Hepatocyte (in vitro differentiated cells): ENCODE measurements at places on chromosomes 5 and 9. TPM values are rescaled to one million over a fixed set of nuclear protein-coding genes. Genes with fewer than 3 reads are reported as not detected.

Gene IL7R
- total RNA-seq = 0.40 and 1.1 TPM in 2 replicates

Gene MOB3B
- total RNA-seq = 13.3 and 14.1 TPM in 2 replicates

Gene CDX1
- total RNA-seq = 54.6 and 58.2 TPM in 2 replicates

Gene UBAC1
- 33.6 and 36.4 TPM in 2 replicates for total RNA-seq

Gene WDR31
- 1.4 and 3.7 TPM in 2 replicates for total RNA-seq

Gene SOX30
- not detected in 2 replicates for total RNA-seq

Gene OTULINL
- total RNA-seq = 25.4 and 35.4 TPM in 2 replicates

DNA sequence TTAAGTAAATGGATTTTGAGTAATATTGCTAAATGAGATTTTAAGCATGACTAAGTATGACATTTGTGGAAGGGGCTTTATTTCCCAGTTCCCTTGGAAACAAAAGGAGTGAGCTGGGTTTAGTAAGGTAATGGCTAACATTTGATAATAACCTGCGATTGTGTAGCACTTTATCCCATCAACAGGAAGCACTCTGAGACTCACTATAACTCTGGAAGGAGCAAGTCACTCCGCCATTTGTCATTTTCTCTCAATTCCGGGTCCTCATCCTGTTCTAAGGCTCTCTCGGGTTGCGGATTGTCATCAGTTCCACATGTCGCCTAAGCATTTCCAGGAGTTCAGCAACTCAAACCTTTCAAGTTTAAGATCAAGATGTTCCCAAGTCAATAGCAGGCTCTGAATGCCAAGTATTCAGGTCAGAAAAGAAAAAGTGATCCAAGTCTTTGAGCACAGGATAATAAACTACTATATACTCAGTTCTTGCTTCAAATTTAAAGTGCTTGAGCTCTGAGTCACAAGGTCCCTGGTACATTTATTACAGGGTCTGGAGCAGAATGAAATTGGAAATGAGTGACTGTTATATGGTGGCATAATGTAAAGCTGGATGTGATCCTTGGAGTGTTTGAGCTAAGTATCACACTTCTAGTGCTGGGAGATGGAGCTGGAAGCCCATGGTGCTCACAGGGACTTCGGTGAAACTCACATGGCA is 39.3 kb downstream of the CAPSL start:
- no peak for DNase-seq

DNA sequence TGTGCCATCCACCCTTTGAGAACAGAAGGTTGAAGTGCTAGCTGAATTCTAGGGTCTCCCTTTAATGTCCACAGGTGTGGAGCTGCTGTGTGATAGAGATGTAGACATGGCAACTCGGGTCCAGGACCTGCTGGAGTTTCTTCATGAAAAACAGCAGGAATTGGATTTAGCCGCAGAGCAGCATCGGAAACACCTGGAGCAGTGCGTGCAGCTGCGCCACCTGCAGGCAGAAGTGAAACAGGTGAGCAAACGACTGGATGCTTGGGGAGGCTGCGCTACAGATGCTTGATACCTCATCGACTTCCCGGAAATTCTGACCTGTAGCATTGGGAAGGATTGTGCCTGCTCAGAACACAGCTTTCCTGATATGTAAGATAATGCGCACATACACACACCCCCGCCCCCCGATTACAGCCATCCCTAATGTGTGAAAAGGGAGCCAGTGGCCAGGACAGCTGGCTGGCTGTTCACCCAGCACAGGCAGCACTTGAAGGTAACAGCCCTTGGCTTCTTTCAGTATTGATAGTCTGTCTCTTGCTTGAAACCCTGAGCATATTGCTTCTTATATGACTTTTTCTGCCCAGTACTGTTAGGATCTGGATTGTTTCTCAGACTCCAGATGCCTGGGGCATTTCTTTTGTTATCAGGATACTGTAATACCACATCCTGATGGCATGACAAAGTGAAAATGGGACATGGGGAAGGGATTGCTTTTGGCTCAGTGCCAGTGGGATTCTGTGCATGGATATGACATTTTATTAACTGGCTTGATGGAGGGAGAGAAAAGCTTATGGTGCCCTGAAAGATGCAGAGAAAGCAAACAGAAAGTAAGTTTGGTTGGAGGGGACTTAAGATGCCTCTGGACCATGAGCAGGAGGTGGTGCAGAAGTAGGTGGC is 216.8 kb upstream of the OTULINL start:
- peak; percentile 62 for DNase-seq

GRCh38 chr9:114883709-114884108 is 46.7 kb downstream of the TNFSF8 start:
- DNase-seq = no peak

DNA sequence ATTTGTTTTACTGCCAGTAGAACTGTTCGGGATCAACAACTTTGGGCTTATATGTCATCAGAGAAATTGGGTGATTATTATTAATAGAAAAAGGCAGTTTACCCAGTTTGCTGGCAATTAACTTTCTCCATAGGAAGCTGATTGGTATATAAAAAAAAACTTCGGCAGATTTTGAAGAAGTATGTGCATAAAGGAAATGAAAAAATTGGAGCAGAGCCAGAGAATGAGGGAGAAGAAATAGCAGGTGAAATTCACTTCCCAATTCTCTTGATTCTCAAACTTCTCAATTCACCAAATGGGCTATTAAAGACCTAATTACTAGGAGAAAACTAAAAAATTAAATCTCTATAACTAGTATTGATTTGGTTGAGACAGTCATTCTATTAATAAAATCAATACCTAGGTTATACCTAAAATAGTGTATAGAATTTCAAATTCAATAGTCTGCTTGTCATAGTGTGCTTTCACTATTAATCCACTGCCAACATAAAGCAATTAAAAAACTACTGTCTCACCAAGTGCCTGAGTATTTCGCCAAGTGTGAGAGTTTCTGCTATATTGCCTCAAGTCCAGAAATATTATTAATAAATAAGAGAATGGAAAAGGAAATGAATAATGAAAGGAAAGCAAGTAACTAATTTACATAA is 47.5 kb downstream of the STX17 start:
- no peak for DNase-seq

DNA sequence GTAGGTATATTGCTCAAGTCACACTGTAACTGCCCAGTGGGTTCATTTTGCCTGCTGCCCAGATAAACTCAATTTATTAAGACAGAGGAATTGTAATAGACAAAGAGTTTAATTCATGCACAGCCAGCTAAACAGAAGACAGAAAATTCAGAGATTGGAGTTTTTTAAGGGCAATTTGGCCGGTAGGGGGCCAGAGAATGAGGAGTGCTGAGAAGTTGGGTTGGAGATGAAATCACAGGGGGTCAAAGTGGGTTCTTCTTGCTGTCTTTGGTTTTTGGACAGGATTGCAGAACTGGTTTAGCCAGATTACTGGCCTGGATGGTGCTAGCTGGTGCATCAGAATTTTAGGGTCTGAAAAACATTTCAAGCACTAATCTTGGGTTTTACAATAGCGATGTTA is 20.7 kb upstream of the IL33 start:
- no peak for DNase-seq

- DNase-seq = no peak
Measured at GRCh38 chr9:74887981-74888370, 255 bp upstream of the TRPM6 start.

- no peak for DNase-seq
Measured at GRCh38 chr9:128899566-128900322, 17.8 kb downstream of the LRRC8A start.

DNA sequence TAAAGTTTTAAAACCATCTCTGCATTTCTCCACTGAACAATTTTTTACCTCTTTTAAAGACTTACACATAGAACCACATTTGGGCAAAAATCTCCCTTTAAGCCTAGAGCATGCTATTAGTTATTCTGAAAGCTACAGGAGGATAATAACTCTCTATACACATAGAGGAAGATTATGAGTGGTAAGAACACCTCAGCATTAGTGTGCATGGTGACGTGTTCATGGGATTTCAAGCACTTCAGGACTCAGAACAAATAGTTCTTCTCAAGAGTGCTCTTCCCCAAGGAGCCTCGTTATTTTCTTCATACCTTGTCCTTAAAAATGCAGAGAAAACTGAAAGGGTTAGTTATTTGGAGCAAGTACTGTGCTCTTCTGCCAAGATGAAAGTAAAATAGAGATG is 256.9 kb upstream of the TUSC1 start:
- DNase-seq = no peak

DNA sequence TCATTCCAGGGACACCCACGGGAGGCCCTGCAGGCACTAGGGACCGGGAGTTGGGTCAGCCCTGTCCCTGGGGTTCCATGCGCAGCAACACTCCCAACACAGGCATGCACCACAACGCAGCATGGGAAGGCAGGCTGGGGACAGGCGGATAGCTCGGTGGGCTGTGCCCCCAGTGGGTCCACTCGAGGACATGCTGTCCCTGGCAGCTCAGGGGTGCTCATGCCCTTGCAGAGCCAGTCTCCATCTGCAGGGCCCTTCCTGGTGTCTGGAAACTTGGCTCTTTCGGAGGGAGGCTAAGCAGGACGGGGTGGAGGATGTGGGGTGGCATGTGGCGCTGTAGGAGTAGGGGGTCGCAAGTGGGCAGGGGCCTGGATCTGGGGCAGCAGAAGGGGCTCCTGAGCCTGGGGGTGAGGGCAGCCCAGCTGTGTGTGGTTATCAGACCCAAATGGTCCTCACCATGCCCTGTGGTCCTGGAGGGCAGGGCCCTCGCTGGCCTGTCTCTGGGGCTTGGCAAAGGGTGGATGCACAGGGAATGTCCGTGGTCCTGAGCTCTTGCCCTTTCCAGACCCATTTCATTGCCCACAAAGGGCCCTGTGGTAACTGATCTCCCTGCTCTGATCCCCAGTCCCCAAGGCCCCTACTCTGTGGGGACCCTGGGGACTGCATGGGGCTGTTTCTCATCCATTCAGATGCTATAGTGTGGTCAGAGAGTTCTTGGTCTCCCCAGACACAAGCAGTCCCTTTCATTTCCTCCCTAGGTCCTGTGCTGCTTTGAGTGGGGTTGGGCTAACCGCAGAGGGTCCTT is 90.3 kb upstream of the PHYKPL start:
- DNase-seq = no peak

GRCh38 chr5:67673618-67674017 is 477.0 kb upstream of the CD180 start:
- no peak for DNase-seq

GRCh38 chr9:115883467-115884329 is 269.9 kb upstream of the PAPPA start:
- DNase-seq = peak; percentile 67

- no peak for DNase-seq
Measured at GRCh38 chr9:135592331-135592590, 30.7 kb downstream of the PAEP start.

DNA sequence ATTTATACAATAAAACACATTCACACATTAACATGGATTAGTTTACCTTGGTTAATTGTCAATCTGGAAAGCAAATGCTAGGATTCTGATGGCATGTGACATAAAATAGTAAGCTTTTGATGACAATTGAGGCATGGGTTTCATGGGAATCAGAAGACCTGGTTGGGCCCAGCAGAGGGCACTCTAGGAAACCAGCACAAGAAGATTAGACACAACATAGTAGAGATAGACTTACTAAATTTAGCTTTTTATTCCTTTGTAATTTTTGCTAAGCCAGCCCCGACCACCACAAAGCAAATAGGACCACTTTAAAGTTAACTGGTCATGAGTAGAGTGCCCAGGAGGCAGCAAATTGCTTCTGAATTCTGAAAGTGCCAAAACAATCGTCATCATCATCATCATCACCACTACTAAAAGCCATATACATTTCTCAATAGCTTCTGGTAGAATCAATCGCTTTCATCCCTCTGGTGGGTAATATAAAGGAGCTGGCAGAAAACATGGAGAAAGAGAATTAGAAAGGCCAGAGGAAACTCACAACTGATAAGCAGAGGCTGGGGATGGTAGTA is 163.2 kb downstream of the ARRDC3 start:
- DNase-seq = peak; percentile 24

GRCh38 chr9:86624630-86625029 is 270.4 kb upstream of the TUT7 start:
- DNase-seq = no peak

DNA sequence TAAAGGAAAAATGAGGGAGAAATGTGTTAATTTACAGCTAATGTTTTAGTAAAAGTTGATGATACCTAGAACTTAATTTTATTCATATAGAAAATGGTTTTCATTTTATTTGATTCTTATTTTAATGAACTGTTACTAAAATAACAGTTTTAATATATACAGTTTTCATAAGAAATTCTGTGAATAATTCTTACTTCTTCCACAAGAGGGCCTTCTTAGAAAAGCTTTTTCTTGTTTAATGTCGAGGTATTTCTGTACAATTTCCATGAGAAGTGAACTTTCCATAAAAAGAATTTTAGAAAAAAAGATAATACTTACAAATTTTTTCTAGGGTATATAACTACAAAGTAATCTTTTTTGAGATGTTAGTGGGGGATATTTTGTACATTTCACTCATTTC is 73.9 kb downstream of the KLF9 start:
- peak; percentile 36 for DNase-seq

- no peak for DNase-seq
Measured at GRCh38 chr9:37989701-37990100, 79.3 kb downstream of the SHB start.

- DNase-seq = no peak
Measured at GRCh38 chr5:103427326-103427725, 135.3 kb downstream of the NUDT12 start.

DNA sequence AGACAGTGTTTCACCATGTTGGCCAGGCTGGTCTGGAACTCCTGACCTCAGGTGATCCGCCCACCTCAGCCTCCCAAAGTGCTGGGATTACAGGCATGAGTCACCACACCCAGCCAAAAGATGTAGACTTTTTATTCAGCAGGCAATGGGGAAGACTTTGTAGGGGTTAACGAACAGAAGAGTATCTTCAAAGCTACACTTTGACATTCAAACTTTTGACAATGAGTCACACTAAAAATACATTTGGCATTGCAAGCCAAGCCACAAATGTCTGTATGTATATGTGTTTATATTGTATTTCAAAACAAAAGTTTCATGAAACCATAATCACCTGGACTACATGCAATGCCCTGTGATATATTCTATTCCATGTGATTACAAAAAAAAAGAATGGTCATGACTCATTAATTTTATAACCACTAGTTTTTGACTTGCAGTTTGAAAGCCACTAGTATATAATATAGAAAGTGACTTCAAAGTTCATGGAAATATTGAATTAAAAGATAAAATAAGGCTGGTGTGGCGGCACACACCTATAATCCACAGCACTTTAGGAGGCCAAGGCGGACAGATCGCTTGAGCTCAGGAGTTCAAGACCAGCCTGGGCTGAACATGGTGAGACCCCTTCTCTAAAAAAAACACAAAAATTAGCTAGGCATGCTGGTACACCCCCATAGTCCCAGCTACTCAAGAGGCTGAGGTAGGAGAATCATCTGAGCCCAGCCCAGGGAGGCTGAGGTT is 8.3 kb downstream of the DIMT1 start:
- DNase-seq = no peak

GRCh38 chr9:21828853-21829410 is 26.5 kb downstream of the MTAP start:
- no peak for DNase-seq
